ENCODE measurements at places on chromosomes 16 and 17.

DNA sequence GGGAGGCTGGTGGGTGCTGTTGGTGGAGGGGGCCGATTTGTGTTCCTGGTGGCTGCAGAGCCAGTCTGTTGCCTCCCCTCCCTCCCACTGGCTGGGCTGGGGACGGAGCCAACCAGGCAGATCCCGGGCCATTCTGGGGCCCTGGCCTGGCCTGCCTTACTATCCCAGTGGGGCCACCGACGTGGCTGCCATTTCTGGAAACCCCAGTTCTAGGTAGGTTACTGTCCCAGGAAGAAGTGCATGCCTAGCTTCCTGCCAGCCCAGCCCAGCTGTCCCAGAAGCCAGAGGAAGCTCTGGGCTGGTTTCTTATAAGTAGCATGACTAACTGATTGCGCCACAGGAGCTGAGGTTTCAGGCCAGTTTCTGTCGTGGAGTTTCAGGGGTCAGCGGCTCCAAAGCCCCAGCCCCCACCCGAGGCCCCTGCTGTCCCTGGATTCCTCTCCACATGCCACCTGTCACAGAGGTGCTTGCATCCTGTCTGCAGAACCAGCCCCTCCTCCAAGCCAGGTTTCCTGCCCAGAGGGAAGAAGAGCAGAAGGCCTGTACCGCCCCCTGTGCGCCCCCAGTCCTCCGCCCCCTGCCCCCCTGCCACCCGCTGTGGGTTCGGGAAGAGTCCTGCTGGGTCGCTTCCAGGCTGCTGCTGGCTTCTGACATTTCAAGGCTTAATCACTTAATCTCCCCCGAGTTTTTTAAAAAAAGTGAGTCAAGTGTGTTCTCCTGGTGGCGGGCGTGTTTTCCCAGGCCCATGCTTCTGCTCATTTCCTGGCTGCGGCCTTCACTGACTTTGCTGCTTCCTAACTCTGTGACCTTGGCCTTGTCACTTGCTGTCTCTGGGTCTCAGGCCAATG, 13.2 kb downstream of the IL4R start:
- no peak for DNase-seq

DNA sequence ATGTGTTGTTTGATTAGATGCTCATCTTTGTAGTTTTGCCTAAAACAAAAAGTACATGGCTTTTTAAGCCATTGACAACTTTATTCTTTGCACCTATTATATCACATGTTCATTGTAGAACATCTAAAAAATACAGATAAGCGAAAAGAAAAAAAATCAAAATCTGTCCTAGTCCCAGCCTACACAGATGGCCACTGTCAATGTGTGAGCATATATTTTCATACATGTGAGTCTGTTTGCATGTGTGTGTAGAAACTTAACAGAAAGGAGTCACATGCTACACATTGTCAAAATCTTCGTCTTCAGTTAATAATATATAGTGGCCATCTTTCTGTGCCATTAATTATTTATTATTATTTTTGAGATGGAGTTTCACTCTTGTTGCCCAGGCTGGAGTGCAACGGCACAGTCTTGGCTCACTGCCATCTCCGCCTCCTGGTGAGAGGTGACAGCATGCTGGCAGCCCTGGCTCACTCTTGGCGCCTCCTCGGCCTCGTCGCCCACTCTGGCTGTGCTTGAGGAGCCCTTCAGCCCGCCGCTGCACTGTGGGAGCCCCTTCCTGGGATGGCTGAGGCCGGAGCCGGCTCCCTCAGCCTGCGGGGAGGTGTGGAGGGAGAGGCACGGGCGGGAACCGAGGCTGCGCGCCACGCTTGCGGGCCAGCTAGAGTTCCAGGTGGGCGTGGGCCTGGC, 68.5 kb upstream of the AMZ2 start:
- DNase-seq = no peak

DNA sequence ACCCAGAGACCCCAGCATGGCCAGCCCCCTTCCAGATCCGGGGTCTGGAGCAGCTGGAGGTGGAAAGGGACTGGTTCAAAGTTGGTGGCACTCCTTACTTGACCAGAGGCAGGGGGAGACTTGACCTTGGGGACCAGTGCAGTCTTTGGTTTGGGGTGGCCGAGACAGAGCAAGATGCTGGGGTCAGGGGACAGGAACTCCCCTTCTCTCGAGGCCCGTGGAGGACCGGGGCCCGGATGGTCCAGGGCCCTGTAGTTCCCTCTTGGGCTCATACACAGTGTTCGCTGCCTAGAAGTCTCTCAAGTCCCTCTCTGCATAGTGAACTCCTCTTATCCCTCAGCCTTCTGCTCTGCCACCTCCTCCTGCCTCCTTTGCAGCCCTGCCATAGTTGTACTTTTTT, 601 bp upstream of the PRSS33 start:
- DNase-seq = no peak

DNA sequence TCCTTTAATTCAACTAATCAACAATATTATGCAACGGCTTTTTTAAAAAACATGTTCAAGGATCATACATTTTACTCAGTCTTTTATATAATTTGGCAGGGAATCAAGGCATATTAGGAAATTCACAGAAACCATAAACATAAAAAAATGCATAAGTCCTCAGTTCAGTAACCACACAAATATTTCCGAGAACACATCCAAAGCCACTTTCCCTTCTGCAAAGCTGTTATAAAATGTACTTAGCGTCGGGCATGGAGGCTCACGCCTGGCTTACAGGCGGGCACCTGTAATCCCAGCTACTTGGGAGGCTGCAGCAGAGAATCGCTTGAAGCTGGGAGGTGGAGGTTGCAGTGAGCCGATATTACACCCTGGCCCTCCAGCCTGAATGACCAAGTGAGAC, 9.7 kb upstream of the ZC3H7A start:
- DNase-seq = no peak

- DNase-seq = peak; percentile 21
Measured at GRCh38 chr16:20849589-20850390, 43.5 kb downstream of the REXO5 start.

DNA sequence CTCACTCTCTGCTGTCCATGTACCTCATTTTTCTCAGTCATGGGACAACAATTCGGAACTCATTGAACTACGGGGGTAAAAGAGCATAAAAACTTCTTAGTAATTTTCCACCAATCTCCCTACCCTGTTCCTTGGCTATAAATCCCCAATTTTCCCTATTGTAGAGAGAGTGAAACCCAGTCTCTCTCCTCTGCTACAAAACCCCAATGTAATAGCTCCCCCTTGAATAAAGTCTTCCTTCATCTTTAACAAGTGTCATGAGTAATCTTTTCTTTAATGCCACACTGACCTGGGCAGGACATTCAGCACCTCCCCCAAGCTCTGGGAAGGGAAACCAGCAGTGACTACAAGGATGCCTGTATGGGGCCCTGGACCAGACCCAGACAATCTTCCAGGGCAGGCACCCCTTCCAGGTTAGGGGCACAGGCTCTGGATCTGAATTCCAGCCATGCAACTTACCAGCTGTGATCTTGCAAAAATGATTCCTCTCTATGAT, 10.2 kb upstream of the EIF1 start:
- no peak for DNase-seq

GRCh38 chr17:58265902-58266875, 14.5 kb downstream of the MPO start:
- no peak for DNase-seq

DNA sequence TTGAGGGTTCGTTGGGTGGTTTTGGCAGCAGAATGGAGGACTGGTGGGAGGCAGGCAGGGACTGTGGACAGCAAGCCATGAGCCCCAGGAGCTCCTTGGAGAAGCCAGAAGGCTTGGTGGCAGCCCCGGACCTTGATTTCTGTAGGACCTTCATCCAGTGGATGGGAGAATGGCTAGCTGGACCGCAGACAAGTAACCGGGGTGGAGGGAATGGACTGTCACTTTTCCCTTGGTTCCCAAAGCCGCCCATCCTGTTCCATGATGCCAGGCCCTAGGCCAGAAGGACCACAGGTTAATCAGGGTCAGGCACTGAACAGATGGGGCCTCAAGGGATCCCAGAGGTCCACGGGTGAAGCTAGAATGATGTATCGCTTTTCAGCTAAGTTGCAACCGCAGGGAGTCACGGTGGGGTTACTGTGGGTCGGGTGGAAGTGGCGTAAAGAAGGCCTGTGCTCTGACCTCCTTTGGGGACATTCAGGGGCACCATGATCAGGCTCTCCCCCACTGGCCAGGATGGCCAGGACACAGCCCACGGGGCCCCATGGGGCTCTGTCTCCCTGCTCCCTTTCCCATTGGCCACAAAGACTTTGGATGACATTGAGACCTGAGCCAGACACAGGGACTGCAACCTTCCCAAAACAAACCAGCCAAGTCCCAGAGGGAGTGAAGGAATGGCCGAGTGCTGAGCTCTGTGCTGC, 66.9 kb upstream of the MRTFB start:
- no peak for DNase-seq

All from stimulated activated CD8-positive, alpha-beta memory T cell treated with anti-CD3 and anti-CD28 coated beads, Interleukin-15, amount 100 ng/mL, for 4 hours (primary cell).